Spinal cord (tissue), 10 donors: ENCODE measurements at places on chromosomes 7 and 10.

DNA sequence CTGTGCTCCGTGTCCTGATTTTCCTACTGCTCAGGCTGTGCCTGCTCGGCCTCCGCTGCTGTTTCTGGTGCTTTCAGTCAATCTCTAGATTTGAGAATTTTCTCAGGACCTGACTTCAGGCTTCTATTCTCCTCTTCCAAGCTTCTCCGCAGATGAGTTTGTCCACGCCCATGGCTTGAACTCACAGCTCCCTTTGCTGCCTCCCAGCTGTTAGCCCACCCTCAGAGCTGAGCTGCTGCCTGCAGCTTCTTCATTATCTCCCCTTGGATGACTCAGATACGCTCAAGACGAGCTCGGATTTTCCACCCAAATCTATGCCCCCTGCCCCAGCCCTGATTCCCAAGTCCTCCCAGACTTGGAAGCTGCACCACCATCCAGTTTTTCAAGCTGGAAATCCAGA, 104.7 kb downstream of the FGFR2 start:
- no peak for DNase-seq
- no peak overlapping the region for H3K27ac ChIP-seq
- H3K4me1 ChIP-seq = peaks cover 3% of the 10 kb centered on the region
- peaks cover 4% of the 10 kb centered on the region for H3K36me3 ChIP-seq

DNA sequence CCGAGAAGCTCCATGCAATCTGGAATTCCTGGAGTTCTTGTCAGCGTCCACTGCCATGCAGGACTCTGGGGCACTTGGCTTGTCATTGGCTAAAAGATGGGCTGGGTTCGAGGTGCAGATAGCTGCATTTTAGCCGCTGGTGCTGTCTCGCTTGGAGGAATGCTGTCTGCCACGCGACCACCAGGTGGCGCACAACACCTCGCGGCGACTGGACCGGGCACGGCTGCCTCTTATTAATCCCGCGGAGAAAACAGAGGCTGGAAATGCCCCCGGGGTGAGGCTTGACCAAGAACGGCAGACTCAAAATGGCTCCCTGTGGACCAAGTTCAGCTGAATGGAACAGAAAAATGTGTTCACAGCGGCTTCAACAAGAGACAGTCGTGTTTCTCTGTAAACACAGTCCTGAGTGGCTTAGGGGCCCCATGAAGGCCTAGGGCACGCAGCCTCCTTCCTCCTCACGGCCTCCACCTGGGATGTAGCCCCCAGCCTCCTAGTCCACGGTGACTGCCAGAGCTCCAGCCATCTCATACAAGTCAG, 46.2 kb downstream of the AOC1 start:
- H3K27ac ChIP-seq = no peak overlapping the region
- H3K4me3 ChIP-seq = no peak overlapping the region
- peaks cover 6% of the 10 kb centered on the region for H3K27me3 ChIP-seq
- peaks cover 38% of the 10 kb centered on the region for H3K4me1 ChIP-seq

- no peaks in the 10 kb centered on the region for H3K36me3 ChIP-seq
- no peaks in the 10 kb centered on the region for H3K4me1 ChIP-seq
- H3K27ac ChIP-seq = no peak overlapping the region
- no peak for DNase-seq
Measured at GRCh38 chr10:31051703-31052102, 20.0 kb upstream of the ZNF438 start.

- H3K4me1 ChIP-seq = peaks cover 16% of the 10 kb centered on the region
- peaks cover 12% of the 10 kb centered on the region for H3K36me3 ChIP-seq
- H3K4me3 ChIP-seq = no peak overlapping the region
- no peak for DNase-seq
- no peaks in the 10 kb centered on the region for H3K27me3 ChIP-seq
Measured at GRCh38 chr10:126930883-126931503, 25.8 kb downstream of the DOCK1 start.

DNA sequence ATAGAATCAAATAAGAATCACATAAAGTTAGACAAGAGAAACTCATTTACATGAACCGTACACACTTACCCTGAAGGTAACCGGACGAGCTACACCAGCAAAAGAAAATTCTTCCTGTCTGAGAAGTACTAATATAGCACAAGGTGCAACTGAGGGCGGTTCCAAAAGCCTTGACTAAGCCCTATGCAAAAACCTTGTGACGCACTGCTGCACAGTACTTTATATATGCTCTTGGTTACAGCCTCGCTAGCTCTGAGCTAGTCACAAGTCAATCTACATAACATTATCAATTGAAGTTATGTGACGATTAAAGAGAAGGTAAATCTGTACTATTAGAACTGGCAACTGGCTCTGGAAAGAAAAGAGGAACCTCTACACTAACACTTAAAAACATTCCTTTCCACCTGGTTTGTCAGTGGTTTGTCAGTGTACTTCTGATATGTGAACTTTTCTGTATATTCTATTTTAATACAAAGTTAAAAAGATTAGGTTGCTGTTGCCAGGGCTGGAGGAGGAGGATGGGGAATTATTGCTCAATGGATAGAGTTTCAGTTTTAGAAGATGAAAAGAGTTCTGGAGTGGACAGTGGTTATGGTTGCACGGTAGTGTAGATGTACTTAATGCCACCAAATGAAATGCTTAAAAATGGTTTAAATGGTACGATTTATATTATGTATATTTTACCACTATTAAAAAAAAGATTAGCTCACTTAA, 21.6 kb downstream of the NT5C3A start:
- no peaks in the 10 kb centered on the region for H3K4me1 ChIP-seq
- H3K36me3 ChIP-seq = no peaks in the 10 kb centered on the region
- H3K27me3 ChIP-seq = no peaks in the 10 kb centered on the region
- DNase-seq = no peak
- no peak overlapping the region for H3K4me3 ChIP-seq
- H3K27ac ChIP-seq = no peak overlapping the region

GRCh38 chr7:128672927-128673517, 930 bp downstream of the GARIN1A start:
- H3K36me3 ChIP-seq = no peaks in the 10 kb centered on the region
- no peaks in the 10 kb centered on the region for H3K27me3 ChIP-seq
- no peak overlapping the region for H3K4me3 ChIP-seq
- H3K4me1 ChIP-seq = peaks cover 4% of the 10 kb centered on the region
- DNase-seq = no peak
- H3K27ac ChIP-seq = no peak overlapping the region

DNA sequence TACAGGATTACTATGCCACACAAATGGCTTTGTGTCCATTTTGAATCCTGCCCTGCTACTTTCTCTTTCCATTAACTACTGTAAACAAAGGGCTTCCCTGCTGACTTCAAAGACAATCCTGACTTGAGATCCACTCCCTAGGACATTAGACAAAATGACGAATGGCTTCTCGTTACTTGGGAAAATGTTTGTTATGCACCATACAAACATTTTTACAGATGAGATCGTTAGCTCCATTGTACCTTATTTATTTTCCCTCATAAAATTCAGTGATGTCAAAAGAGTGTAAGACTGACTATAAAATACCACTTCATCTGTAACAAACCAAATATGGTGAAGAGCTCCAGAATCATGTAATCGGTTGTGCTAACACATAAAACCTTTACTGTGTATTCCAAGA, 121.8 kb downstream of the CD36 start:
- no peaks in the 10 kb centered on the region for H3K4me1 ChIP-seq
- no peaks in the 10 kb centered on the region for H3K27me3 ChIP-seq
- no peak for DNase-seq
- H3K36me3 ChIP-seq = no peaks in the 10 kb centered on the region
- H3K27ac ChIP-seq = no peak overlapping the region

- no peaks in the 10 kb centered on the region for H3K27me3 ChIP-seq
- H3K4me1 ChIP-seq = peaks cover 8% of the 10 kb centered on the region
- no peak for DNase-seq
- H3K36me3 ChIP-seq = no peaks in the 10 kb centered on the region
- no peak overlapping the region for H3K4me3 ChIP-seq
- peak overlapping the region; percentile 33 for H3K27ac ChIP-seq
Measured at GRCh38 chr10:34908481-34908880, 93.4 kb upstream of the PARD3 start.

DNA sequence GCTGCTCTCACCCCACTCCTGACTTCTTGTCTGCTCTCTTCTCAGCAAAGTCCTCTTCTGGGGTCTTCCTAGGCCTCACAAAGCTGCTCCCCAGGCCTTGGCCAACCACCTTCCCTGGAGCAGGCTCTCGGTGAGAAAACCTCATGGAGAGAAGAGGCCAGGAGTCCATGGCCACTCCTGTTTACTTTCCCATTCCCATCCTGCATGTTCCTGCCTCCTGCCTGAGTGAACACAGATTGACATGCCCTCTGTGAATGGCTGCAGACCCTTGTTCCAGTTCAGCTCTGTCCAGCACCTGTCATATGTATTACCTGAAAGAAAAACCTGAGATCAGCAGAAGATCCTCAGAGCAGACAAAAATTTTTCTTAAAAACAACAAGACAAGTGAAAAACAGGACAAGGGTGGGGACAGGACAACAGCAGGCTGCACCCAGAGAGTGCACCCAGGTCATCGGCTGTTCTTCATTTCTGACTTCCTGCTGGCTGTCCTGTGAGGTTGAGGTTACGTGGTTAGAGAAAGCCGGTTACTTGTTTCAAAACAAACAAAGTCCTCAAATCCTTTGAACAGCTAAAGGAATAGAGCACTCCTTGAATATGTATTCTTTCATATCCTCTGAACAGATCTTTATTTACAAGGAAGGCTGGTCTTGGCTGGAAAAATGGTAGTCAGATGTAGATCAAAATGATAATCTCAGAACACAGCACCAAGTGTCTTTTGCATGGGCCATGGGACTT, 34.0 kb upstream of the DLD start:
- H3K4me3 ChIP-seq = no peak overlapping the region
- H3K36me3 ChIP-seq = no peaks in the 10 kb centered on the region
- no peak overlapping the region for H3K27ac ChIP-seq
- H3K4me1 ChIP-seq = no peaks in the 10 kb centered on the region
- DNase-seq = no peak
- H3K27me3 ChIP-seq = peaks cover 2% of the 10 kb centered on the region

- peaks cover 29% of the 10 kb centered on the region for H3K36me3 ChIP-seq
- no peak overlapping the region for H3K27ac ChIP-seq
- H3K27me3 ChIP-seq = no peaks in the 10 kb centered on the region
- DNase-seq = no peak
- peaks cover 30% of the 10 kb centered on the region for H3K4me1 ChIP-seq
Measured at GRCh38 chr10:71339796-71340589, 20.9 kb downstream of the SLC29A3 start.

- no peaks in the 10 kb centered on the region for H3K27me3 ChIP-seq
- DNase-seq = no peak
- H3K27ac ChIP-seq = no peak overlapping the region
Measured at GRCh38 chr7:89966067-89966664, 188.1 kb upstream of the STEAP1 start.

- H3K27me3 ChIP-seq = no peaks in the 10 kb centered on the region
- H3K36me3 ChIP-seq = peaks cover 49% of the 10 kb centered on the region
- H3K4me3 ChIP-seq = no peak overlapping the region
- H3K27ac ChIP-seq = no peak overlapping the region
- H3K4me1 ChIP-seq = no peaks in the 10 kb centered on the region
Measured at GRCh38 chr7:98203261-98203963, 7.8 kb upstream of the BHLHA15 start.

- no peak for DNase-seq
- no peaks in the 10 kb centered on the region for H3K36me3 ChIP-seq
- H3K27ac ChIP-seq = no peak overlapping the region
- no peak overlapping the region for H3K4me3 ChIP-seq
Measured at GRCh38 chr7:135978624-135979023, 1.5 kb upstream of the MTPN start.

- peaks cover 32% of the 10 kb centered on the region for H3K36me3 ChIP-seq
- no peak overlapping the region for H3K27ac ChIP-seq
- H3K4me1 ChIP-seq = peaks cover 5% of the 10 kb centered on the region
- H3K27me3 ChIP-seq = no peaks in the 10 kb centered on the region
- DNase-seq = peak; percentile 61
- H3K4me3 ChIP-seq = no peak overlapping the region
Measured at GRCh38 chr10:329361-330099, 194.3 kb downstream of the ZMYND11 start.

DNA sequence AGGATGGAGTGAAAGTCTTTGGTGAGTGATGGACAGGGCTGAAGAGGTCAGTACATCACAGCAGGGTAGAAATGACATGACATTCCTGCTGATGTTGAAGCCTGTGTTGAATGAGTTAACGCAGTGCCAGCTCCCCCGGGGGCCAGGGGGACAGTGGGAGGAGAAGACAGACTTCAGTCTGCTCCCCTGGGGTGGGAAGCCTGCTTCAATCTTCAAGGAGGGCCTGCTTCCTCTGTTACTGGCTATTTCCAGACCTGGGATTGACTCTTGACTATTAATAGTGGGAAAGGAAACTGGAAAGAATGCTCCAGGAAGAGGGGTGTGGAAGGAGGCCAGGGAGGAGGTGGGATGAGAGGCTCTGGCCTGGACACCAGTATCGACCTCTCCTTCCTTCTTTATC, 27.2 kb downstream of the PODXL start:
- DNase-seq = no peak
- no peaks in the 10 kb centered on the region for H3K27me3 ChIP-seq
- peaks cover 7% of the 10 kb centered on the region for H3K36me3 ChIP-seq
- H3K4me3 ChIP-seq = no peak overlapping the region
- no peak overlapping the region for H3K27ac ChIP-seq

DNA sequence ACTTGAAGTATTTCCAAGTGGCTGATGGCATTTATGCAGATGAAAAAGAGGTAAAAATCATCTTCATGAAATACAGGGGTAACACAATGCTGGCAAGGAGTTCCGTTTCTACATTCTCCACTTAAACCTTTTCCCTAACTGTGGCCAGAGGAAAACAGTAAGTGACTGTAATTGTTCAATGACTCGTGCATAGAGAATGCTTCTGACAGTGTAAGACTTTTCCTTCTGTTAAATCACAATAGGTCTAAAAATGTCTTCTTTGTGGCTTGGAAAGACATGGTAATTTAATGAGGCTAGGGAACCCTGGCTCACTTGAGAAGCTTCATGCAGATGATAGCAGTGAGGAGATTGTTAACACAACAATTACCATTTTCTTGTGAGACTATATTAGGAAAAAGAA, 50.3 kb upstream of the RSU1 start:
- H3K27me3 ChIP-seq = no peaks in the 10 kb centered on the region
- DNase-seq = no peak
- H3K4me3 ChIP-seq = no peak overlapping the region
- no peaks in the 10 kb centered on the region for H3K36me3 ChIP-seq
- H3K27ac ChIP-seq = no peak overlapping the region
- no peaks in the 10 kb centered on the region for H3K4me1 ChIP-seq

- no peaks in the 10 kb centered on the region for H3K4me1 ChIP-seq
- H3K4me3 ChIP-seq = no peak overlapping the region
- H3K36me3 ChIP-seq = no peaks in the 10 kb centered on the region
- DNase-seq = no peak
- H3K27me3 ChIP-seq = no peaks in the 10 kb centered on the region
- H3K27ac ChIP-seq = no peak overlapping the region
Measured at GRCh38 chr10:20698837-20699236, 198.3 kb downstream of the NEBL start.
